ENCODE measurements at places on chromosomes 4 and X.

DNA sequence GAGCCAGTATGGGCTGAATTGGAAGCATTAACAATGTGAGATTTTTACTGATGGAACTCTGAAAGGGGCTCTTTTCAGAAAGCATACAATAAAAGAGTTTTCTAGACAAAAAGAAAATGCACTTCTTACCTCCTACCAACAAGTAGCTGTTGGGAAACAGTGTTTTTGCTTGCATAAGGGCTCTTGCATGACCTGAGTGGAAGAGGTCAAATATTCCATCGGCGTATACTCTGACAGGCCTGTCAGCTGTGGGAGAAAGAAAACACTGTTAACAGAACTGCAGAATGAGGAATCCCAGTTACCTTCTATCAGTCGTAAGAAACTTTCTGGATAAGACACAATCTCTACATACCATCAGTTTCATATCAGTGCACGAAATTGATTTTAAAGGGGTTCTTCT is 39.5 kb downstream of the PCYT1B start:
- no peak for DNase-seq

DNA sequence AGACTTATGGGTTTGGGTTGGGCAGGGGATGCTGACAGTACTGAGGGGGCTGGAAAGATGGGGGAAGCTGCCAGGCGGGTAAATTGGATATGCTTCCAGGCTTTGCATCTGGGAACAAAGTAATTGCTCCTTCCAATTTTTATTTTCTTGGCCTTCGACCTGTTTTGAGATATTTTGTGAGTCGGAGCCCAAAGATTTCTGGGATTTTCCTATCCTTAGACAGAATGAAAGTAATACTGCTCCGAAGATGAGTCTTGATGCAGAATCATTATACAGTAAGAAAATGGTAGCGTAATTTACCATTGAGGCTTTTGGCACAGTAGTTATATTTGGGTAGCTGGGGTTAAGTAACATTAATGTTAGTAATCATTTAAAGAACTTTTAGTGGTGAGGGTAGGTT is 1.4 kb downstream of the SMARCA5 start:
- no peak for DNase-seq

DNA sequence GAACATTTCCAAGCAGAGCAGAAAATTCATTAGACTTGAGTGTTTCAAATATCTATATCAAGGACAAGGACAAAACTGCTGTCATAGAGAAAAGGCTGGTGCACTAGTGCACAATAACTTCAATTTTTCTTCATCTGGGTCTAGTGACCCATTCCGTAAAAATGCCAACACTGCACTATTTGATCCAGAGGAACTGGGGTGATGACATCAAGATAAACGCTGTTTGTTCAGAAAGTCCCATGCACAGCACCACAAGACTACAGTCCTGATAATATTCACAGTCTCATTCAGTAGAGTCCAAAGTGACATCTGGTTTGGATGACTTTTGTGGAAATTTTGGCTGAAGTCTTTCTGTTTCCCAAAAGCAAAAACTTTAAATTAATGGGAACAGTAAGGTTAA is 303.5 kb upstream of the GALNT7 start:
- no peak for DNase-seq

- DNase-seq, result no peak
Observed at GRCh38 chr4:74317616-74318246, 9.5 kb downstream of the EPGN start.

GRCh38 chr4:66284991-66285451 is 614.7 kb upstream of the EPHA5 start:
- DNase-seq, result no peak

DNA sequence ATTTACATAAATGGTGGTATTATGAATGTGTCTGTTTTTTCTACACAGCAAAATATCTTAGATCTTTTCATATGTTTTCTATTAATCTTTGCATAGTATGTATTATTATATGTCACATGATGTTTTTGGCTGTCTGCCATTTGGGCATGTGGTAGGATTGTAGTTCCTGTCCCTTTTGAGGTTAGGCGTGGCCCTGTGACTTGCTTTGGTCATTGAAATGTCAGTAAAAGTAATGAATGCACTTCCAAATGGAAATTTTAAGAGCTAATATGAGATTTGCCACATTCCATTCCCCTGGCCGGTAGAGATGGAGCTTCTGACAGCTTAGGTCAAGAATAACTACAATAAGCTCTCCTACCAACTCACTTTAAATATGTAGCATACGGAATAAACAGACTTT is 45.1 kb downstream of the JADE3 start:
- DNase-seq, result no peak

DNA sequence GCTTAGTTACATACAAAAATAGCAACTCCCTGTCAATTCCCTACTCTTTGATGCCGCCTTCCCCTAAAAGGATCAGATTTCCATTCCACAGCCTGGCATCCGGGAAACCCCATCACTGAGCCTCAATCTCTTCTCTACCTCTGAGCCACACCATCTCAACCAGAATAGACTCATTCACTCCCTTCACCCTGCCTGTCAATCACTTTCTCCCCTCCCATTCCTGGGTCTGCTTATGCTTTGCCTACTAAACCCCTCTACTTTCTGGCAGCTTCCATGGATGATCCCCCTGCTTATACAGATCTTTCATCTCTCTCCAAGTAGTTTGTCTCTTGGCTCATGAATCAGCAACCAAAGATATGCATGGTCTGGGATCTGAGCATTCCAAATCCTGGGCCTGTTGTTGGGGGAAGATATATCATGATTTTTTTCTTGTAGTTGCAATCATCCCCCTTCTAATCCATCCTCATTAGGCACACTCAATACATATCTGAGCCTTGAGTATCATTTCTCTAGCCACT is 2.6 kb downstream of the AMER1 start:
- no peak for DNase-seq

- DNase-seq, result no peak
Observed at GRCh38 chrX:39907964-39908661, 189.6 kb downstream of the BCOR start.

- DNase-seq, result no peak
Observed at GRCh38 chr4:152369902-152370295, 166.0 kb downstream of the FBXW7 start.

DNA sequence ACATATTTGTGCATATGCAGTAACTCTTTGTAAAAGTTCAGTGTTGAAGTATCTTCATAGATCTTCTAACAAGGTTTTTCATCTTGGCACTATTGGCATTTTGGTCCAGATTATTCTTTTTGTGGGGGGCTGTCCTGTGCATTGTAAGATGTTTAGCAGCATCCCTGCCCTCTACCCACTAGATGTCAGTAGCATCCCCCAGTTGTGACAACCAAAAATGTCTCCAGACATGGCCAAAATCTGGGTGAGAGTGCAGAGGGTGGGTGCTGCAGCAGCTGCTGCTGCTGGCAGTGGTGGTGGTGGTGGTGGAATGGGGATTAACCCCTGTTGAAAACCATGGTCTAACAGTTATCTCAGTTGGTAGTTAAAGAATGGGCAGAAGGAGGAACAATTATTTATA is 370.0 kb downstream of the GPAT3 start:
- no peak for DNase-seq

DNA sequence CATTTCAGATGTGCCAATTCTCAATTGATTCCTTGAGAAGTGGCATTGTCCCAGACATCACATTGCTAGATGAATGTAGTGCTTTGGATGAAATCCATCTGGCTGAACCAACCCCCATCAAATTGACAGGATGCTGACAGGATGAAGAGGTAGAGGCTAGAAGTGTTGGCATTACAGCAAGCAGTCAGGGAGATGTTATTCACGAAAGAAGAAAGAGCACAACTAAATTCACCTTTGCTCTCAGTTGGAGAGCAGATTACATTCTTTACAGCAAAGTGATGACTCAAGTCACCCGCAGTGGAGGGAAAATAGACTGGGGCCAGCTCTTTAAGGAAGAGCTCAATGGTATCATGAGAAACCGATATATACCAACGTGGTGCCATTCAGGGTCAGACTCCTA is 259.6 kb downstream of the C4orf33 start:
- no peak for DNase-seq

- no peak for DNase-seq
Observed at GRCh38 chr4:30553706-30554105, 166.5 kb upstream of the PCDH7 start.

DNA sequence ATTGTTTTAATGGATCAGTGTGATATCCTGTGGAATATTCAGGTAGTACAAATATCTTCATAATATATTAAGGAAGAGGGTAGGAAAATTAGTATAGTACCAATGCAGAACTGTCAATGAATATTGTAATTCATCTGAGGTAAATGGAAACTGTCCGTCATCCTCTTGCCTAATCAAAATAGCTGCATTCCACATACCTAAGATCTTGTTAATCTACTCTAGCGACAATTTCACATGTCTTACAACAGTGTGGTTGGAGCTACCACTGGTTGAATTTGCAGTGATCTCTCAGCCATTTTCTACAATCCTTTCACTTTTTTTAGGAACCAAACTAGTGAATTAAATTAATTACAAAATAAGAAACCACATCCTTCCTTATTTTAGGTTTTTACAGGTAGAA is 117.5 kb downstream of the PCDH18 start:
- no peak for DNase-seq

- no peak for DNase-seq
Observed at GRCh38 chr4:112895811-112896608, 153.4 kb upstream of the ANK2 start.

DNA sequence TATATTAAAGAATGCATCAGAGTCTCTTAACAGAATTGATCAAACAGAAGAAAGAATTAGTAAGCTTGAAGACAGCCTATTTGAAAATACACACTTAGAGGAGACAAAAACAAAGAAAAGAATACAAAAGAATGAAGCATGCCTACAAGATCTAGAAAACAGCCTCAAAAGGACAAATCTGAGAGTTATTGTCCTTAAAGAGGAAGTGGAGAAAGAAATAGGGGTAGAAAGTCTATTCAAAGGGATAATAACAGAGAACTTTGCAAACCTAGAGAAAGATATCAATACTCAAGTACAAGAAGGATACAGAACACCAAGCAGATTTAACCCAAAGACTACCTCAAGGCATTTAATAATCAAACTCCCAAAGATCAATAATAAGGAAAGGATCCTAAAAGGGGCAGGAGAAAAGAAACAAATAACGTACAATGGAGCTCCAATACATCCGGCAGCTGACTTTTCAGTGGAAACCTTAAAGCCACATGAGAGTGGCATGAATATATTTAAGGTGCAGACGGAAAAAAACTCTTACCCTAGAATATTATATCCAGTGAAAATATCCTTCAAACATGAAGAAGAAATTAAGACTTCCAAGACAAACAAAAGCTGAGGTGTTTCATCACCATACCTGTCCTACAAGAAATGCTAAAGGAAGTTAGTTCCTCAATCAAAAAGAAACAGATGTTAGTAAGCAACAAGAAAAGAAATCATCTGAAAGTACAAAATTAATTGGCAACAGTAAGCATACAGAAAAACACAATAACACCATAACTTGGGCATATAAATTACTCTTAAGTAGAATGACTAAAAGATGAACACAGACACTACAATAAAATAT is 36.1 kb downstream of the LRBA start:
- DNase-seq, result no peak

DNA sequence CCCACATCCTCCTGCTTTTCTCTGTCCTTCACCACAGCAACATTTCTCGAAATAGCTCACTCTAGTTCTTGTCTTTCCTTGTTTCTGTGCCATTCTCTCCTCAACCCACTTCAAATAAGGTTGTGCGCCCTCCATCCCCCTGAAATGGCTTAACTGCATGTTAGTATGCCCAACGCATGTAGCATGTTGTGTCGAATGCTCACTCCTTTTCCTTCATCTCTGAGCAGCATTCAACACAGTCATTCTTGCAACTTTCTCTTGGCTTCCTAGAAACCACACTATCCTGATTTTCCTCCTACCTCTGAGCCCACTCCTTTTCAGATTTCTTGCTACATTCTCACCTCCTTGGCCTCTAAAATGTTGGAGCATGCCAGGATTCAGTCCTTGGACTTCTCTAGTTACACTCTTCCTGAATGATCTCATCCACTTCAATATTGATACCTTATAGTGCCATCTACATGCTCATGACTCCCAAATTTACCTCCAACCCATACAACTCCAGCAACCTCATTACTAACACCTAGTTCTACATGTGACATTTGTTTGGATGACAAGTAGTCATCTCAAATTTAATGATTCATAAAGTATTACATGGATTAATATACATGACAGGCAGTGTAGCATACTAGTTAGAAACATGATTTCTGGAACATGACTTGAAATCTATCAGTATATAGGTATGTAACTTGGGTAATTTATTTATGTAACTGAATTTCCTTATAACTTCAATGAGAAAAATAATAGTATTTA is 22.3 kb downstream of the RBMX start:
- DNase-seq, result no peak

GRCh38 chr4:26687728-26688127 is 103.8 kb downstream of the TBC1D19 start:
- DNase-seq, result no peak

GRCh38 chr4:15420642-15421041 is 7.2 kb upstream of the C1QTNF7 start:
- DNase-seq, result no peak

- no peak for DNase-seq
Observed at GRCh38 chrX:20623448-20623847, 356.7 kb upstream of the RPS6KA3 start.

DNA sequence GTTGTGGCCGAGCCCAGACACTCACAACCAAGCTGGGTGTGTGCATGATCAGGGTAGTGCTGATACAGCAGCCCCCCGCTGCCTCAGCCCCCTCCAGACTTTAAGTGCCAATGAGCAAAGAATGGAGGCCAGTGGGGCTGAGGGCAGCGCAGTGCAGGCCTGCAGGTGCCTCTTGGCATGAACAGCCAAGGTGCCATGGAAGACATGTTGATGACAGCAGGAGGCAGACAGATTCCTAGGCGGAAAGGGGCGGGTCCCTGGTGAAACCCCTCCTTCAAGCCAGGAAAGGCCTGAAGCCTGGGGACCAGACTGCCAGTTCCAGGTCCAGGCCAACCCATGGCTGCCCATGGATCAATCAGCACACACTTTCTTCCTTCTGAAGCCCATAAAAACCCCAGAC is 253.3 kb upstream of the ETNPPL start:
- DNase-seq, result no peak

DNA sequence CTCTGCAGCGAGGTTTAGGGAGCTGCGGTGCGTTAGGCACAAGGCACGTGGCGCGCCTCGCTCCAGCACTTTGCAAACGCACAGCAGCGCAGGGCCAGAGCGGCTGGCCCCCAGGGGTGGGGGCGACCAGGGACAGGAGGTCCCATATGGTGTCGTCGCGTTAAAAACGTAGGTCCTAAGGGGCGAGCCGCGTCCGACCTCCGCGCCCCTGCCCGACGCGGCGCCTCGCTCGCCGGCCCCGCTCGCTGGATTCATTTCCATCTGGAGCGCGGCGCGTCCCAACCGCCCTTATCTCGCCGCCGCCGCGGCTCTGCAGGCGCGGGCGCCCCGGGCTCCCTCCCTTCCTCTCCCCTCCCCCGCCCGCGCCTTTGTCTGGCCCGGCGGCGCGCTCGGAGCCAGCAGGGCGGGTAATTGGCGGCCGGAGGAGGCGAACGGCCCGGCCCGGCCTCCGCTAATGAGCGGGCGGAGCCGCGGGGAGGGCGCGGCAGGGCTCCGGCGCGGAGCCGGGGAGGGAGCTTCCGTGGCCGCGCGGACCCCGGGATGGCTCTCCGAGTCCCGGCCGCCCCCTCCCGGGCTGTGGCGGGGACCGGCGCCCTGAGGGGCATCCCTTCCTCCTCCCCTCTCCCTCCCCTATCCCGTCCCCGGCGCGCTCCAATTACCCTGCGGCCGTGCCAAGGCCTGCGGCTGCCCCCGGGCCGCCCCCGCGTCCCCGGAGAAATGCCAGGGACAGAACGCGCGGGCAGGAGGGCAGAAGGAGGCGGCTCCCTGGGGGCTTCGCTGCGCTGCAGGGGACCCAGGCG is 409.0 kb downstream of the BCOR start:
- DNase-seq, result no peak

GRCh38 chrX:18455384-18455783 is 30.0 kb downstream of the CDKL5 start:
- no peak for DNase-seq

- no peak for DNase-seq
Observed at GRCh38 chr4:87985097-87985886, 9.8 kb downstream of the SPP1 start.

Measured in naive thymus-derived CD8-positive, alpha-beta T cell (primary cell).